ENCODE measurements at places on chromosomes 7 and 10.

- DNase-seq, result no peak
These were observed 39.1 kb downstream of the CDK6 start for GRCh38 chr7:92797284-92797683.

GRCh38 chr7:74503943-74504342 is 50.2 kb downstream of the GTF2IRD1 start:
- no peak for DNase-seq

DNA sequence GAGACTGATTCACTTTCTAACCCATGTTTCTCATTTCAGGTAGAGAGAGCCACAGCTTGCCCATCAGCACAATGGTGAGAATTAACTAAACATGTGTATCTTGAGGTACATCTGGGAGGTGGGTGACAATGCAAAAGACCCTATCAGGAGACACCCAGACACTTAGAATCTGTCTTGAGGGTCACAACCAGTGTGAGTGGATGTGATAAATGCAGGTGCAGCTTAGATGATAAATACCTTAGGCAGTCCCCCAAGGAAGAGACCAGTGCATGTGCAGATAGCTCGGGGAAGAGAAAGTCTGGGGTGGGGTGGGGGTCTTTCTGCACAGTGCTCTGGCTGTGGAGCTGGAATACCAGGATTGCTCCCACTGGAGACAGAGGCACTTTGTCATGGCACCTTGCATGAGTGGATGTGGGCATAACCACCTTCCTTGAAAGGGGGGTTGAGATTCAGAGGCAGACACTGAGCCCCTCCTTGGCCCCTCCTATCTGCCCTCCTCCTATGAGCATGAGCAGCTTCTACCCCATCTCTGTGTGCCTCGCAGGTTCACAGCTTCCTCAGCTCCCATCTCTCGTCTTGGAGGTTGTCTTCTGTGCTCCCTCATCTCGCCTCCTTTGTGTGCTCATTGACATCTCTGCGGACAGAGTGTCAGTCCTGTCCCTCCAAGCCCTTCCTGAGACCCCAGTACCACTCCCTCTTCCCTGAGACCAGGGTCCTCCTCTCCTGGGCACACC is 349.8 kb downstream of the TCERG1L start:
- DNase-seq, result no peak

- no peak for DNase-seq
These were observed 167.4 kb downstream of the ARHGAP21 start for GRCh38 chr10:24556126-24556749.

GRCh38 chr7:70241536-70242175 is 643.4 kb downstream of the AUTS2 start:
- no peak for DNase-seq

DNA sequence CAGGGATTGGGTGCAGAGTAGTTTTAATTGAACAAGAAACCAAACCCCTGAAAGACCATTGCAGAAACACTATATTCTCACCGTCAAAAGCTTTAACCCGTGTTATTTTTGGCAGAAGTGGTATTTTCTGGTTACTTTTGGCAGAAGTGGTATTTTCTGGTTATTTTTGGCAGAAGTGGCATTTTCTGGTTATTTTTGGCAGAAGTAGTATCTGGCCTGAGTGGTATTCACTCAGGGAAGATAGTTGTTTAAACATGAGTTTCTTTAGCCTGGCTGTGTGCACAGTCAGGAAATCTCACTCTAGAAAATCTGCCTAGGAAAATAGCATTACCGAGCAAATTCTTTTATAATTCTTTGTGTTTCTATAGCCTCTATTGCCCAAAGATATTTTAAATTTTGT is 322.7 kb downstream of the GFRA1 start:
- DNase-seq, result no peak

DNA sequence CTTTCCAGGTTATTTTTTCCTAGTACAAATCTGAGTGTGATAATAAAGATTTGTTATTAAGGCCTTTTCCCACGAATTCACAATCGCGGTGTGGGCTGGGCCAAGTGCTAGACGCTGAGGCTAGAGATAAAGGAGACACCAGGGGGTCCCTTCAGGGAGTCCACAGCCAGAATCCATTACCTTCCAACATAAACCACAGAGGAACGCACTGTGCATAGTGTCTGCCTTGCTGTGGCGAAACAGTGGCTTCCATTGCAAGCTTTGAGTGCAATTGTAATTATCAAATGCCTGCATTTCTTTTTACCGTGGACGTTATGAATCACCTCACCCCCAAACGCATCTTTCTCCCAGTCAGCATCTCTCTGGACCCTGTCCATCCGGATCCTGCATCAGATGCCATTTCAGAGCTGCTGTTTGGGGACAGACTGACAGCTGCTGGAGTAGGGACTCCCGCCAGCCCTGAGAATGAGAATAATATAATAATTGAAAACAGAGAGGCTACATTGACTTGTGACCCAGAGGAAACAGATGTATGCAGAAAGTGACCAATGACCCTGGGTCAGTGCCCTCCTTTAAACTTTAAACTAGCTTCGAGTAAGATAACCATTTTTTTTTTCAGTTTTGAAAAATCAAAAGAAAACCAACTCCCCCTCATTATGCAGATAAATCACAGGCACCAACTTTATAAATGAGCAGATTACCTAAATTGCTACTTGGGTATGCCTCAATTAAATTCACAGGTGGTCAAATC is 456.2 kb upstream of the NRP1 start:
- no peak for DNase-seq

- no peak for DNase-seq
These were observed 35.9 kb downstream of the APBB1IP start for GRCh38 chr10:26474026-26474425.

DNA sequence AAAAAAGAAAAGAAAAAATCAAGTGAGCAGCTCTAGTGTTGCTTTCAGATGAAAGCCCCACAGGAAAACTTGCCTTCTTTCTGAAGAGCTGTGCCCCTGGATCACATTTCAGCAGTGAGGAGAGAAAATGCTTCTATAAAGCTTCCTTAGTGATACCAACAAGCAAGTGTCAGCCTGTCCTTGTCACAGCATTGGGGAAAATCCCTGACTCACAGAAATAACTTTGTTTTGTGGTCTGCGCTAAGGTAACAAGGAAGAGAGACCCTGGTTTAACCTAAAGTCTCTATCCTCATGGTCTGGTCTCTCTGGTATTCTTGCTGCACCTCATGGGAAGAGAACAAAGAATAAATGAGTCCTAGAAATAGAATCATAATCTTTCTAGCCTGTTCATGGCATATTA is 885.2 kb upstream of the SORCS1 start:
- no peak for DNase-seq

GRCh38 chr10:113648478-113648877 is 15.4 kb downstream of the NRAP start:
- no peak for DNase-seq

DNA sequence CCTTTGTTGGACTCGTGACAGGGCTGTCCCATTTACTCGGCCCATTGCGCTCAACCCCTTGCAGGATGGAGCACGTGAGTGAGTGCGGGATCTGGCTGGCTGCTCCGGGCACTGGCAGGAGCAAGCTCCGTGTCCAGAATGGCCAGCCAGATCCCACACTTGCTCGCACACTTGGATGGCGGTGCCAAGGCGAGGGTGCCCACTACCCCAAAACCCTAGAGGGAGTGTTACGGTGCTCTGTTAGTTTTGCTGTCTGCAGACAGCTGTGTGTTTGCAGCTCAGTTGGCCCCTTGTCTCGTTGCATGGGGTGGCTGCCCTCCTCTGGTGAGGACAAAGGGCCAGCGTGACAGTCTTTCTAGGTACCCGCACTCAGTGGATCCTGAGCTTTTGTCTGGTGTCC is 34.2 kb downstream of the ZNF487 start:
- DNase-seq, result no peak

- no peak for DNase-seq
These were observed 332.6 kb upstream of the GHITM start for GRCh38 chr10:83806717-83807116.

DNA sequence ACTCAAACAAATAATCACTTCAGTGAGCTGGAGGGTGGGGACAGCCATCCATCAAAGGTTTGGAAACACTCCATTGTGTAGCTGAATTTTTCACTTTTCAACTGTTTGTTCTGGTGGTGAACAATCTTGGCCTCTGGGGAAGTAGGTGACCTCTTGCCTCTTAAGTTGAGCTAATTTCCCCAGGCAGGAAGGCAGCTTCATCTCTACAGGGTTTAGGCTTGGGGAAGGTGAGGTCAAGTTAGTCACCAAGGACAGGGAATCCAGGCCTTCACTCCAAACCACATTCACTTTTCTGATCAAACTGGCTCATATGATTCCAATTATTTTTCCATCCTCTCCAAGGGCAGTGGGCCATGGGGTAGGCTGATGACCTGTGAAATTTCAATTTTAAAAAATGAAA is 138.3 kb upstream of the HABP2 start:
- DNase-seq, result no peak

DNA sequence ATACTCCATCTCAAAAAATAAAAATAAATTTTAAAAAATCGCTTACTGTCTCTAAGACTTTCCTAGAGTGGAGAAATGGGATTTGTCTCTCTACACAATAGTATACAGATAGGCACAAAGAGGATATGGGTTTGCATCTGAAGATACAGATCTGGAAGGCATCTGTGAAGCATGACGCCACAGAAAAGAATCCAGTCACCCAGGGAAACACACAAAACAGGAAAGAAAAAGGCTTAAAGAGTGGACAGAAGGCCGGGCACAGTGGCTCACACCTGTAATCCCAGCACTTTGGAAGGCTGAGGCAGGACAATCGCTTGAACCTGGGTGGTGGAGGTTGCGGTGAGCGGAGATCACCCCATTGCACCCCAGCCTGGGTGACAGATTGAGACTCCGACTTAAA is 61.3 kb downstream of the SKIDA1 start:
- no peak for DNase-seq

DNA sequence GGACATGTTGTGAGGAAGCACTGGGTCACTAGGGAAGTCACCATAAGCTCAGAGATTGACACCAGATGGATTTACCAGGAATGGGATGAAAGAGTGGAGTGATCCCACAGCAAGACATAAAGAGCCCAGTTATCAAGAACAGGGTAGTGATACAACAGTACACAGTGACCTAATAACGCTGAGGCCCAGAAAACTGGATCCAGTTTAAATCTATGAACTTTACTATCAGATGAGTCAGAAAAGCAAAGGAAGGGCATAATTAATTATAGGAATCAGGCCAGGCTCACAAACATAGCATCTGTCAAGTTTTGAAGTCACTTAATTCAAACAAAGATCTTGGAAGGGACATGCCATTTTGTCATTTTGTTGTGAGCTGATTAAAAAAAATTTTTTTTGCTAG is 73.5 kb downstream of the LRRN3 start:
- DNase-seq, result no peak

GRCh38 chr10:70432561-70433263 is 8.8 kb downstream of the NODAL start:
- DNase-seq, result no peak
